ENCODE measurements at places on chromosomes 6 and 20.

GRCh38 chr6:101818051-101818450 lies 424.5 kb downstream of the GRIK2 start:
- no peak for DNase-seq

GRCh38 chr6:149061930-149062329 lies 255.6 kb upstream of the TAB2 start:
- DNase-seq = no peak

DNA sequence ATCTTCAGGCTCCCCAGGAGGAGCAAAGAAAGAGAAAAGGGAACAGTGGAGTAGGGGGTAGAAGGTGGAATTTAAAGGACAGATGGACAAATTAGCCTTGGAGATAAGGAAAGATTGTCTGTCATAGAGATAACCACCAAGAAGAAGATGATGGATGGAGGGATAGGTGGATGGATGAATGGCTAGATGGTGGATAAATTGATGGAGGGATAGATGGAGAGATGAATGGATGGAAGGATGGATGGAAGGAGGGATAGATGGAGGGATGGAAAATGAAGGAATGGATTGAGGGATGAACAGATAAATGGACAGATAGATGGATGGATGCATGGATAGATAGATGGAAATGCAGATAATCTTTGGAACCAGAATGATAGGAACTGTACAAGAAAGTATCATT lies 102.8 kb downstream of the TNFAIP3 start:
- DNase-seq = no peak

DNA sequence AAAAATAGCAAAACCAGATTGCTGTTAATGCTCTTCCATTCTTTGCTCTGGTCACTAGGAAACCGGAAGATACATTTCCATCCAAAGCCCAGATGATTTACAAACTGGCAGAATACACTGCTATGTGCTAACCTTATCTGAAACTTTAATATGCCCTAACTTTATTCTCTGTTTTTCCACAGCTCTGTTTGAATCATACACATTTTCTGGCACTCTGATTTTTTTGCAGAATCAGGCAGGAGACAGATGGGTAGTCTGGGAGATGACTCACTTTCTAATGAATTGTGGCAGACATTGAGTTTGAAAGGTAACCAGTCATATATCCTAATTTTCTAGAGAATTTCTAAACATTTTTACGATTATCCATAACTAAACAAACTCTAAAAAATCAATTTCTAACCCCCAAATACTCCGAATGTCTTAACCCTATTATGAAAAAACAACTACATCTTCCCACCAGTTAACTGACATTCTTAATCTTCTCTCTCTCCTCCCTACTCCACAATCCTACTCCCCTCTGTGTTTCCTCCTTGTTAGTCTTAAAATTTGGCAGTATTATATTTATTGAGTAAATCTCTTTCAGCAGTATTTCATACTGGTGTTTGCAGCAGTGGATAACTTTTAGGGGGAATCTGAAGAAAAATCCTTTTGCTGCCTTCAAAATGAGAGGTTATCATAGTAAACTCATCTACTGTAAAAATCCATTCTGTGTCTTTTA lies 63.5 kb downstream of the MAN1A1 start:
- no peak for DNase-seq

- no peak for DNase-seq
Measured at GRCh38 chr20:10662151-10662550, 11.6 kb downstream of the JAG1 start.

All from DMS153 (cell line).